ENCODE measurements at places on chromosomes 4 and X.

DNA sequence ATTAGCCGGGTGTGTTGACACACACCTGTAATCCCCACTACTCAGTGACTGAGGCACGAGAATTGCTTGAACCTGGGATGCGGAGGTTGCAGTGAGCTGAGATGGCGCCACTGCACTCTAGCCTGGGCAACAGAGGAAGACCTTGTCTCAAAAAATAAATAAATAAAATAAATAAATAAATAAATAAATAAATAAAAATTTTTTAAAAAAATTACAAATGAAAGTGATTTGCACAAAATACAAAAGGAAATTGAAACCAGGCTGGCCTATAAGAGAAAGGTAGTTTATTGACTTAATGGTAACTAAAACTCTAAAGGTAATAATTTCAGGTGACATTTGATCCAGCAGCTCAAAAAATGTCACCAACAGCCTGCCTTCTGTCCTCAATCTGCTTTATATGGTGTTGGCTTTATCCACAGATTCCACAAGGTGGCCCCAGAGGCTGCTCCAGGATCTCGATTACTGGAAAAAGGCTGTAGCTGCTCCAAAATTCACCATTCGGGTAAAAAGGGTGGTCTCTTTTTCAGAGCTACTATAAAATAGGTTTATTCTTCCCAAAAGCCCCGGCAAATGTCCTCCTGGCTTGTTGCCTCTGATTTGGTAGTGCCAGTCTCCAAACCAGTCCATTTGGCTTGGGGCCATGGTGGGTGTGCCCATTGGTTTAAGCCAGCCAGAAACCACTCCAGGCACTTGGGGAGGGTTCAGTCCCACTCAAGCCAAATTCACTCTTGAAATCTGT is 61.4 kb upstream of the TRIM2 start:
- peak; percentile 61 for DNase-seq

GRCh38 chr4:157204634-157205244 is 15.8 kb upstream of the GRIA2 start:
- DNase-seq = peak; percentile 29

- no peak for DNase-seq
These were observed 68.3 kb upstream of the RBPJ start for GRCh38 chr4:26252349-26253025.

GRCh38 chrX:16239211-16239610 is 71.9 kb downstream of the MAGEB17 start:
- DNase-seq = no peak

DNA sequence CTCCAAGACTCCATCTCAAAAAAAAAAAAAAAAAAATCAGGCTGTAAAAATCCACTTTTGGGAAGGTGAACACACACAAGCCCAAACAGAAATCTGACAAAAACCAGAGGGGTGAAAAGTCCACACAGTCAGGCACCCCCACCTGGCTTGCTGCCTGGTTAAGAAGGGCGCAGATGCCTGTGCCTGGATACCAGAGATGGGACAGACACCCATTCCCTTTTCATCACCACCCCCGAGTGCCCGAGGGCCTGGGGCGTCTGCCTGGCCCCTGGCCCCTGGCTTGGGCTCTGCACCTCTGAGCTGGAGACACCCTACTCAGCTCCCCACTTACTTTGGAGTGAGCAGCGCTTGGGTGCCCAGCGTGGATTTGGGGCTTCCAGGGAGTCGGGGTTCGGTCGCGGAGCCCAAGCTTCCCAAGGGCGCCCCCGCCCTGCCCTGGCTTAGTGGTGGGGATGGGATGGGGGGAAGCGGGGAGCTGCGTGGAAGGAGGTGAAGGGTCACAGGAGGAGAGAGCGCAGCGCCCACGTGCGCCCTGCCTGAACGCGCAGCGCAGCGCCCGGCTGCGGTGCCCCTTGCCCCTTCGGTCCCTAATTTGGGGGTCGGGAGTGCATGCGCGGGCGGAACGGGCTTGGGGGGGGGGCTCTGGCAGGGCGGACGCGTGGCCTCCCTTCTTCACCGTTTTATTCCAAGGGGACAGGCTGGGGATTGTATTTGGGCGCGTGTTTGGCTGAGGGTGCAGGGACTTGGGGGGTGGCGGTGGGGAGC is 11.3 kb downstream of the SHOX start:
- no peak for DNase-seq

GRCh38 chrX:151735219-151735618 is 673 bp downstream of the CNGA2 start:
- DNase-seq = no peak

- no peak for DNase-seq
These were observed 57.3 kb upstream of the ENPEP start for GRCh38 chr4:110418641-110419040.

GRCh38 chrX:108090491-108091263 is 665 bp downstream of the PSMD10 start:
- no peak for DNase-seq

- no peak for DNase-seq
These were observed 145.4 kb upstream of the MED14 start for GRCh38 chrX:40880712-40881111.

DNA sequence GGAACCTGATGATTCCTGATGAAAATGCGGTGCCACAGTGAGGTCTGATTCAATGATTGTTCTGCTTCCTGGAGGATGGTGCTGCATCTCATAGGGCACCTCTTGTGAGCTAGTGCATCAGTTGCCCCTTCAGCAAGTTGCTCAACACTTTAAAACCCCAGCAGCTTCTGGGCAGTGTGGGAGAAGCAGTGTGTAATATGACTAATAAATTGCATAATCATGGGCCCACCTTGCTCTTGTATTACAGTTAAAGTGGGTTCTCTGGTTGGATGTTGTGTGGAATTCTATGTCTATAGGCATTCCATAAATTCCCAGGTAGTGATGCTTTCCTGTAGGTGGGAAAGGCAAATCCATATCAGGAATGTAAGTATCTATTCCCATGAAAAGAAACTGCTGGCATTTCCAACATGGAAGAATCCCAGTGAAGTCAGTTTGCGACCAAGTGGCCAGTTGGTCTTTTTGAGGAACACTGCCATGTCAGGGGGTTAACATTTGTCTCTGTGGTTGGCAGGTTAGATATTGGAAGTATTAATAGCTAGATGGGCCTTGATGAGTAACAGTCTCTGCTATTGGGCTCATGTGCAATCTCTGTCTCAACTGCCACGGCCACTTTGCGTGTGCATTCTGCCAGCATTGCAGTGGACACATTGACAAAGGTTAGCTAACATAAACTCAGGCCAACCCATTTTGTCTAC is 121.1 kb upstream of the OTUD4 start:
- no peak for DNase-seq

- no peak for DNase-seq
These were observed 176.9 kb upstream of the SCML1 start for GRCh38 chrX:17560385-17560784.

GRCh38 chr4:948936-949300 is 16.7 kb downstream of the TMEM175 start:
- no peak for DNase-seq

DNA sequence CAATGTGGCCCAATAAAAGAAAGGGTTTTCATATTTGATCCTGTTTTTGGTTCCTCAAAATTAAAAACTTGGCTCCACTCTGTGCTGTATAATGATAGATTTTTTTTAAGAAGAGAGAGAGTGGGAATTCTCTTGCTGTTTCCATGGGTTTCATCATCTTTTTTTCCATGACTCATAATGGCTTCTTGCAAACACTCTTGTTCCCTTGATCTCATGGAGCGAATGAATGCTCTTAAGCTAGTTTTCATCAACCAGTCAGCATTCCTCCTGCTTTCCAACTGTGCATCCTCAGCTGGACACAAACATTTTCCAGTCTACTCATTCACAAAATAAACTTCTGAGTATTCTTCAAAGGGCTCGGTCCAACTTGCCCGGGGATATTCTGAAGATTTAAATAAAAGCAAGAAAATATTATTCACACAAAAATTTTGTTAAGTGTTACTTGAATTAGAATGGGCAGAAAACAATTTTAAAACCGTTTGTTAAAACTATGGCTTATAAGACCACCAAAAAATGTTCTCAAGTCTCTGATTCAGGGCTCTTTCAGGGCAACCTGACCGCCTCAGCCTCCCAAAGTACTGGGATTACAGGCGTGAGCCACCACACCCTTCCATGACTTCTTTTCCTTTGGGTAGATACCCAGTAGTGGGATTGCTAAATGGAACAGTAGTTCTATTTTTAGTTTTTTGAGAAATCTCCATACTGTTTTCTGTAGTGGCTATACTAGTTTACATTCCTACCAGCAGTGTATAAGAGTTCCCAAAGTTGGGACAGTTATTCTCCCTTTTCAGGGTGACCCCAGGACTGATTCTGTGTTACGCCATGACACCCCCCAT is 64.7 kb downstream of the TMEM156 start:
- no peak for DNase-seq

DNA sequence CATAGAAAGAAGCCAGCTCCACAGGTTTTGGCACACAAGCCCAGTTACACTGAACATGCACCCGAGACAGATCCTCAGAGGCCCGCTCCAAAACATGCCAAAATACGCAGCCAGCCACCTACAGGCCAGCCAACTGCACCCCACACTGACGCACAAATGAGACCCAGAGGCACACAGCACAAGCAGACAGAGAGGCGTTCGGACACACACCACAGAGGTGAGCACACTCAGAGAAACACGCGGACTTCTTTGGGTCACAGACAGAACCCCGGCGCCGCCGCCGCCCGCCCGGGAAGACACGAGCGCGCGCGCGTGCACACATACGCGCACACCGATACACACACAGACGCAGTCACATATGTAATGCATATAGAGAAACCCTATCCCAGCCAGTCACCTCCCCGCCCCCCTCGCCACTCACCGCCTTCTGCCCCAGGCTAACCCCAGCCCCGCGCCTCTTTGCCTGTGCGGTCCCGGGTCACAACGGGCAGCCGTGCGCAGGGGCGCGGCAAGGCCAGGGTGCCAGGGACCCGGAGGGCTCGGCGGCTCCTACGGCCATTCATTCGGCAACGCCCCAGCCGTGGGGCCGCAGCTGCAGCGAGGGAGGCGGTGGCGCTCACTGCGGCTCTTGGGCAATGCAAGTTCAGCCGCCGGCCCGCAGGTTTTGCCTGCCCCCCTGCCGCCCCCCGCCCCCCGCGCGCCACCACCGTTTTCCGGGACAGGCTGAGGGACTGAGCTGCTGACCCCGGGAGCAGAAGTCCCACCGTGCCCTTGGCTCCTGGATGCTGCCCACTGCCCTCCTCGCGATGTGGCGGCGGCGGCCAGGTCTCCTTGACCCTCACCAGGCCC is 553 bp downstream of the SEPTIN6 start:
- DNase-seq = peak; percentile 14

- peak; percentile 20 for DNase-seq
These were observed 102.9 kb downstream of the TSPAN7 start for GRCh38 chrX:38664285-38664684.

DNA sequence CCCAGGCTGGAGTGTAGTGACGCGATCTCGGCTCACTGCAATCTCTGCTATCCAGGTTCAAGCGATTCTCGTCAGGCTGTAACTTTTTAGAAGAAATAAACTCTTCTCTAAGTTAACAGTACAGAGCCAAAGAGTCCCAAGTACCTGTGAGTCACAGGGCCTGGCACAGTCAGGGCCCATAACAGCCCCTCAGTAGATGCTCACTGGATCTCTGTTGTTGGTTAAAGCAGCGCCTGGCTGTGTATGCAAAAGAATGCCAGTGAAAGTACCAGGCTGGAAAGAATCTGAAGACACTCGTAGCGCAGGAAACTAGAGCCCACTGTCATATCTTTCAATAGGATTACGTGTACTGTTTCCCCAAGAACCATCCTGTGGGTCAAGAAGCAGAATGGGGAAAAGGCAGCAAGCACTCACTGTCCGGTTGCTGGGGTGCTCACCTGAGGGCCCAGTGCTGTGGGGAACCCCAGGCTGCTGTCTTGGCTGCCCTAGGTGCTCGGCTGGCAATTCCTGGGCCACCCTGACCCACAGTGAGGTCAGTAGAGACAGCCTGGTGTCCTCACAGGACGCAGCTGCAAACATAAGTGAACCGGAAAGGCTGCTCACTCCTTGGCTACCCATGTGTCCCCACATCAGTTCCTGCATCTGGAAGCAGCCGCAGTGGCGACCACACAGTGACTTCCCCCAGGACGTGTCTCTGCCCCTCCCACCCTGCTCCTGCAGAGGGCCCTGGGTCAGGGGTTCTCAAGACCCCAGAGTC is 3.1 kb upstream of the SLBP start:
- no peak for DNase-seq

- no peak for DNase-seq
These were observed 83.4 kb upstream of the MID1IP1 start for GRCh38 chrX:38717871-38718270.

DNA sequence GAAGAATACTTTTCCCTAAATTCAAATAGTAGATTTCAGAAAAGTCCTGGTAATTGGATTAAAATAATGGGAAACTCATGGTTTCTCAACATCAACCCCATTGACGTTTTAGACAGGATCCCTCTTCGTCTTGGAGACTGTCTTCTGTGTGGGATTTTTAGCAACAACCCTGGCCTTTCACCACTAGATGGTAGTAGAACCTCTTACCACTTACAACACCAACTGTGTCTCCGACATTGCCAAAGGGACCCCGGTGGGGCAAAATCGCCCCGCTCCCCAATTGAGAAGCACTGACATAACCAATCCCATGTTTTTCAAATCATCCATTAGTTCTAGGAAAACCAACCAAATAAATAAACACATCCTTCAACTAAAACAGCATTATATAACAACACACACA is 16.9 kb upstream of the ANOS1 start:
- no peak for DNase-seq

DNA sequence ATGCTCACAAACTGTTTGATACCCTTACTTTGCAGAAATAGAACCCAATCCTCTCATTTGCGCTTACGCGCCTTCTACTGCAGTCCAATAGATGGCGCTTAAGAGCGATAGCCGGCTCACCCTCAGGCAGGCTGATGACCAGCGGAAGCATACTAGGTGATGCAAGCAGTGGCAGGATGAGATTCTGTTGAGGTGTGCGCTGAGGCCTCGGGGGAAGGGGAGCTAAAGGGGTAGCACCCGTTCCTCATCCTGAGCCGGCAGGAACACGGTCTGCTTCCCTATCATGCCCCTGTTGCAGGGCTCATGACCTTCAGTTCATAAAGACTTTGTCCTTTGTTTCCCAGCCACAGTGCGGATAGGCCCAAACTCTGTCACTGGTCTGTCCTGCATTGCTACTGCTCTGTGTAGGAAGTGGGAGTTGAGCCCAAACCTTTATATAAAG is 628.9 kb downstream of the TLL1 start:
- peak; percentile 18 for DNase-seq

DNA sequence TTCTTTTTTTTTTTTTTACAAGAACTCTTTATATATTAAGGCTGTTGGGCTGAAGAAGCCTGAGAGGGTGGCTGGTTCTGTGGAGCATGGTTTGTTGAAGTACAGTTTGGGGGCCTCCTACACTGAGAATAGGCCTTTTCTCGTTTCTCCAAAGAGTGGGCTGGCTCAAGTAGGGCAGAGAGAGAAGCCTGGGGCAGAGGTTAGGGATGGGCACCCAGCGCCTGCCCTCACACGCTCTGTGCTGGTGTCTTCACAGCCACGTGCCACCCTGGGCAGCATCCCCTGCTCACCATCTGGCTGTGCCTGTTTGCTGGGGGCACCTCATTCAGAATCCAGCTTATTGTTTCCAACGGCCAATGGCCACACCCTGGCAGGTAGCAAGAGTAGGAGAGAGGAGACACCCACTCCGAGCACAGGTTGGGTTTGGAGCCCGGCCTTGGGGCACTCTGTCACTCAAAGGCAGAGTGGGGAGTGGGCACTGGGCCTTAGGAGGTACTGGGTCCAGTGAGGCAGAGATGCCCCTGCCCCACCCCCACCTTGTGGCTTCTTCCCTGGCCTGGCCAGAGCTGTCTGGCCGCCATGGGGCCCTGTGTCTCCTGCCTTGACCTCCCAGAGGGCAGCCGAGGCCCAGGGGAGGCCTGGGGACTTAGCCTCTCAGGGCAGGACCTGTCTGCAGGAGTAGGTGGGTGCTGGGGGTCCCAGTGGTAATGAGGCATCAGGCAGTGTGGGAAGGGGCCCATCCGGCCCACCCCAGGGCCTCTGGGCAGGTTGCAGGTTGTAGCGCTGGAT is 2.9 kb downstream of the MSANTD1 start:
- no peak for DNase-seq
